Stimulated activated naive CD8-positive, alpha-beta T cell treated with anti-CD3 and anti-CD28 coated beads, Interleukin-15, amount 100 ng/mL, for 72 hours (primary cell): ENCODE measurements at places on chromosomes 4 and X.

- DNase-seq = no peak
Measured at GRCh38 chr4:76096076-76096475, 21.6 kb downstream of the ART3 start.

GRCh38 chrX:154408659-154409221 is 314 bp downstream of the DNASE1L1 start:
- no peak for DNase-seq

GRCh38 chr4:183035726-183036415 is 63.2 kb upstream of the WWC2 start:
- no peak for DNase-seq

DNA sequence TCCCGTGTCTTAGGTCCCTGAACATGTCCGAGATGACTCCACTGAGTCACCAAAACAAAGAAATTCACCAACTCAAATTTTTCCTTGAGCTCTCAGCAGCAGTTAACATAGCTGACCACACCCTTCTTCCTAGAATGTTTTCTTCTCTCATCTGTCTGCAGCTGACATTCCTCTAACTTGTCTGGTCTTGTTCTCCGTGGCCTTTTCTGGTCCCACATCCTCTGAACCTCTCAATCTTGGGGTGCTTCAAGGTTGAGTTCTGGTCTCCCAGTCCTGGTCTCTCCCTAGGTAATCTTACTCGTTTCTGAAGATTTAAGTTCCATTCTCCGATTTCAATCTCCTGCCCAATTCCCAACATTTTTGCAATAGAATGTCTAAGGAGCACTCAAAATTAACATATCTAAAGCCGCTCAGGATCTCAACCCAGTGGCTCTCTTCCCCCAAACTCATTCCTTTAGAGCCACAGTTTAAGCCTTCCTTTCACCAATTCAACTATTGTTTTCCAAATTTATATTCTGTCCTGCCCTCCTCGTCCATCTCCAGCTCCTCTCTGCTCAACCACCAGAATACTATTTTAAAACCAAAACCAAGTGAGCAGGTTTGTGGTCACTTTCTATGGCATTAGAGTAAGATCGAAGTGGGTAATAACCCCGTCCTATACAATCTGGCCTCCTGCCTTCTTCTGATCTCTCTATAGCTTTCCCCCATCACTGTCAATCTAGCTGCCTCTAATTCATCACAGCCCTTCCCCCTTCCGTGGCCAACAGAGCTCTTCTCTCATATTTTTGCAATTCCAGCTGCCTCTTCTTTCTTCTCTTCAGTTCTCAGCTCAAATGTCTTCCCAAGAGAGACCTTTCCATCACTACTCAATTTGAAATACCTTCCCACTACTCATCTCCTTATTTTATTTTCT is 1.2 kb downstream of the TRIML2 start:
- no peak for DNase-seq

GRCh38 chrX:14411326-14411725 is 118.0 kb upstream of the GLRA2 start:
- DNase-seq = no peak
